ENCODE measurements at places on chromosomes 5 and 9.

DNA sequence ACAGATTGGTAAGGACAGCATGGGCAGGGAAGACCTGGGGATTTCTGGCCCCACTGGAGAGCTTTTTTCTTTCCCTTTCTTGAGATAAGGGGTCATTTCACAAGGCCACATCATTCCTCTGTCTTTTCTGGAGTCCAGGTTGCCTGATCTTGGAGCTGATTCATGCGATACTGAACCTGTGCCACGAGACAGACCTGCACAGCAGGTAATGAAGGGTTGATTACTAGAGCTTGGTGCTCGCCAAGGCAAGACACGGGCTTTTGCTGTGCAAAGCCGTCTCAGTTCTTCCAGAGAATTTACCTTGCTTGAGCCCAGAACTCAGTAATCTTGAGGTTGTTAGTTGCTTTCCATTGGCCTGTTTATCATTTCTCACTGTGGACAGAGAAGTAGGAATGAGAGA, 39.2 kb downstream of the NUP188 start:
- no peak for DNase-seq

DNA sequence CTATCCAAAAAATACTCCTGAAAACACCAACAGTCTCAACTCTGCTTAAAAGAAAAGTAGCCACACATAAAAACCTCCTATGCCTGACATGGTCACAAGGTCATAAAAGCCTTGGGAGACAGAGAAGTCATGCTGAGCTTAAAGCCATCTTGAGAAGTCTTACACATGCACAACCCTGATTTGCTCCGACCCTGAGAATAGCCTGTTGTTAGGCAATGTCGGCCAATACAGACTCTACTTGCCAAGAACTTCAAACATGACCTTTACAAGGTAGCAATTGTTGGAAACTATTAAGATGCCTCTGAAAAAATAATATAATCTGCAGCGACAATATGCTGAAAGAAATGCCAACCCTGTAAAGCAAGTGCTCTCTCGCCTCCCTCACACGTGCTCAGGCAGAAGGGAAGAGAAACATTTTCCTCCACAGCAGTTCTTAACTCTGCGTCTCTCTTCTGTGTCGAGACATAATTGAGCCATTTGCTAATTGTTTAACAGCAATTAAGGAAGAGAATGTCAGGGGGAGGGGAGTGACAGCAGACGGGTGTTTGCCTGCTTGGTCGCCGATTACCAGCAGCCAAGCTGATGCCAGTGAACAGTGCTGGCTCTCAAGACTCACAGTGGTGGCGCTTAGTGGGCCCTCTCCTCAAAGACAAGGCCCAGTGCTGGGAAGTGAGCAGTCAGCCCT, 393.6 kb downstream of the SPOCK1 start:
- DNase-seq: no peak

DNA sequence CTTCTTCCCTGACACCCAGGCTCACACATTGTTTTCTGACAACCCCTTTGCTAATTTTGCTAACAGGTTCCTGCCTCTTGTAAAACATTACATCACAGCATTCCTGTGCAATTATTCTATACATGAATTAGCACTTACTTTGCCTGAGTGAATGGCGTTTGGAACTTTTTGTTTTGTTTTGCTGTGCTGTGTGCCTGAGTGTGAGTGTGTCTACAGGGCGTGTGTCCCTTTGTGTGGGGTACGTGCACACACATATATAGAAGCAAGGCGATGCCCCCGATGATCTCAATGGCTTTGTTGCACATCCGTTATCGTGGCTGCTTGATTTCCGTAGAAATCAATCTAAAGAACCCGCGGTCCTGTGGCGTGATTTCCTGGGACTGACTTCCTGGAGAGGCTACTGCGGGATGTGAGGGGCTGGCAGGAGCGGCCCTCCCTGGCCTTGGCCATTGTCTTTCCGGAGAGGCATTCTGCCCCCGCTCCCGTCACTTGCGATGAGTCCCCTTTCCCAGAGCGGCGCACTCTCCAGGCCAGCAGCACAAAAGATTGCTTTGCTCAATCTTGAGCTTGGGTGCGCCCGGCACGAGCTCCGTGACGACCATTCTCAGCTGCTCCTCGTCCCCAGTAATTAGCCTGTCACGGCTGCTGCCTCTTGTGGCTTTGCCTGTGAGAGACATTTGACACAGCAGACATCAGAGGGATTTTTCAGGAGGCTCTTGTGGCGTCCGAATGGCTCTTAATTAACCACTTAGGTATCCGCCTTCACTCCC, 398.1 kb upstream of the IRX1 start:
- peak; percentile 47 for DNase-seq

DNA sequence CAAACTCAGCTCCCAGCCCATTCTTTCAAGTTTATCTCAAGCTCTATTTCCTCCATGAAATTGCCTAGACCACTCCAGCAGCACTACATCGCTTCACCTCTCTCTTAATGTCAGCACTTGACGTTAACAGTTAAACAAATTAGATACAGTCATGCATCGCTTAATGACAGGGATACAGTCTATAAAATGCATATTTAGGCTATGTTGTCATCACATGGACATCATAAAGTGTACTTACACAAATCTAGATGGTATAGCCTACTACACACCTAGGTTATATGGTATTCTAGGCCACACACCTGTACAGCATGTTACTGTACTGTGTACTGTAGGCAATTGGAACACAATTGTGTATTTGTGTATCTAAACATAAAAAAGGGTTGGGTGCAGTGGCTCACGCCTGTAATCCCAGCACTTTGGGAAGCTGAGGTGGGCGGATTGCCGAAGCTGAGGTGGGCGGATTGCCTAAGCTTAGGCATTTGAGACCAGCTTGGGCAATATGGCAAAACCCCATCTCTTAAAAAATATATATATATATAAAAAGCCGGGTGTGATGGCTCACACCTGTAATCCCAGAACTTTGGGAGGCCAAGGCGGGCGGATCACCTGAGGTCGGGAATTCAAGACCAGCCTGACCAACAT, 13.4 kb upstream of the PCSK5 start:
- DNase-seq: no peak

GRCh38 chr9:133990366-133991213, 1.5 kb downstream of the VAV2 start:
- peak; percentile 64 for DNase-seq

Measured in hypothalamus (tissue), 51 donors.